NK-92 treated with Interleukin-12 subunit alpha and Interleukin-12 subunit beta, amount 100 ng/mL, for 24 hours (cell line): ENCODE measurements at places on chromosomes 13 and 19.

DNA sequence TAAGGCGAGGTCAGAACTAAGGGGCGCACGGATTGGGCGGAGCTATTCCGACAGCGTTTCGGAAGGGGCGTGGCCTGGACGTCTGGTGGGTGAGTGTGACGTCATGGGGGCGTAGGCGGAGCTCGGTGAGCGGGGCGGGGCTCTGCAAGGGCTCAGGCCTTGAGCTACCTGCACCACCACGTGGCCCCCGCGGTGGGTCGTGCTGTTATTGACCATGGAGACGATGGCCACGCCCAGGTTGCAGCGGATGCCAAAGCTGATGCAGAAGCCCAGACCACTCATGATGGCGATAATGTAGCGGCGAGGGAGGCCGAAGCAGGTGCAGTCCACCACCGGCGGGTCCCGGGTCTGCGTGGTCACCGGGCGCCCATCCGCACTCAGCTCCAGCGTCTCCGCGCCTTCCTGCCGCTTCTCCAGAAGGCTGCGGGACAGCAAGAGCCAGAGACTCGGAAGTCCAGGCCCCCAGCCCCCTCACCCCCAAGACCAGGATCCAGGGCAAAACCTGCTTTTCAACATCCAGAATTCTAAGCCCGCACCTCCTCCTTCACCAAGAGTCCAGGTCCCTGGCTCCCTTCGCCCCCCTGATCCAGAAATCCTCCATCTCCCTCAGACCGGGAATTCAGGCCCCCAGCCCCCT is 4.8 kb downstream of the SLC17A7 start:
- no peak for DNase-seq

GRCh38 chr13:30456290-30456689 is 9.4 kb downstream of the HMGB1 start:
- no peak for DNase-seq

DNA sequence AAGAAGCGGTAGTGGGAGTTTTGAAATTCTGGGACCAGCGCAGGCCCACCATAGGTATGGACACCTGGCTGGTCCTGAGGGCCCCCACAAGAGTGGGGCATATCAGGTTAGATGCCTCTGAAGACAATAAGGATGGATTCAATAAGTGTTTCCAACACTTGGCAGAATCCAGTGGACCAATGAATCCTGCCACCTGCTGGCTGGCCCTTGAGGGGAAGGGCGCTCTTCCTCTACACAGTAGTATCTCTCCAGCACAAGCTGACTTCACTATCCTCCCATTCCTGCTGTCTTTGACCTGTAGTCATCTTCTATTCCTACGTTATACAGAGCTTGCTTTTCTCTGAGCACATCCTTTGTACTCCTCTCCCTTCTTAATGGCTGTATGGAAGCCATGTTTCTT is 199.7 kb upstream of the TSHZ3 start:
- no peak for DNase-seq

- no peak for DNase-seq
Measured at GRCh38 chr19:54105796-54106195, 3.1 kb downstream of the NDUFA3 start.

GRCh38 chr13:87130423-87130822 is 540.7 kb upstream of the SLITRK5 start:
- no peak for DNase-seq

- no peak for DNase-seq
Measured at GRCh38 chr13:112153846-112154245, 86.9 kb downstream of the SOX1 start.

- DNase-seq = no peak
Measured at GRCh38 chr13:78875792-78876580, 217.0 kb upstream of the OBI1 start.

DNA sequence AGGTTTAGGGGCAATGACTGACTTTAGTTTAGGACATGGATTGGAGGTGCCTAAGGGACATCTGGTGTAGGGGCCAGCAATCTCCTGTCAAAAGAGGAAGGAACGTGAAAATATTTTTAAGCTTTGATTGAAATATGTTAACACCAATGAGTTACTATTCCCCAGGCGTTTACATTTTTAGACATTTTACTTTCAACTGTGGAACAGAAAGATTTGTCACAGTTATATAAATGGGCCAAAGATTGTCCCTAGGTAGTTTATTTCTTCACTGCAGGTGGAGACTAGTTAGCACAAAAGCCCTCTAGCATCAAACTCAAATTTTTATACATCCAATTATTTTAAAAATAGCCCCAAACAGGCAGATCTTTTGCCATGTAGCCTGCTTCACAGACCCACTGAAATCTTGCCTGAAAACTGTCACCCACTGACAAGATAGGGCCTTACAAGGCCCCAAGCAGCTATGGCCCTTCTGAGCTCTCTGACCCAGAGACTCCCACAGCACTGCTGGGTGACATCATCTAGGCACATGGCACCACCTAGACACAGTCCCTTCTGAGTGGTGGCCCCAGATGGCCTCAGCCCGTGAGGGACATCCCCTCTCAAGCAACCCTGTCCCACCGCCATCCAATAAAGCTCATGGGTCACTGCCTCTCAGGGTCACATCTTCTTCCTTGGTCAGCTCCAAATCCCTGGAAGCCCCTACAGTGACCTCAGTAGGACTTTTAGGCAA is 64.8 kb upstream of the DOCK9 start:
- DNase-seq = no peak

- no peak for DNase-seq
Measured at GRCh38 chr13:76758738-76759137, 127.5 kb downstream of the KCTD12 start.

- DNase-seq = no peak
Measured at GRCh38 chr13:111296417-111296816, 24.0 kb upstream of the TEX29 start.

- no peak for DNase-seq
Measured at GRCh38 chr13:104314926-104315535, 1248.8 kb upstream of the SLC10A2 start.

DNA sequence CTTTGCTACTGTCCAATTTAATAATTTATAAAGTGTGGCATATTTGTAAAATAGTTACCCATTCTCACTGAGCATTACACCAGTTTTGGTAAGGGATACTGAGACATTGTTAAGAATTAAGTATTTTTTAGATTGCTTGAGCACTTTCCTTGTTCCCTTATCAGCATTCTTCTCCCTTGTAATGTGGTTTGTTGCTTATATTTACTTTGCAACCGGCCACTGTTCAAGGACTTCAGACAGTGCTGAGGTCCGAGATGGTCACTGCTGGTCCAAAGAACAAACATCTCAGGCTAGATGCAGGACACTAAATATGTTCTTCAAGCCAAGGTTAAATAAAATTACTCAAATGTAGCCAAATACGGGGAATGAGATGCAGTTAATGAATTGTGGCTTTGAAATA is 161.4 kb downstream of the TM9SF2 start:
- DNase-seq = no peak

- no peak for DNase-seq
Measured at GRCh38 chr19:751501-752341, 809 bp downstream of the MISP start.
